ENCODE measurements at places on chromosomes 7 and 10.

- DNase-seq: no peak
These were observed 25.8 kb downstream of the TWIST1 start for GRCh38 chr7:19091550-19092200.

DNA sequence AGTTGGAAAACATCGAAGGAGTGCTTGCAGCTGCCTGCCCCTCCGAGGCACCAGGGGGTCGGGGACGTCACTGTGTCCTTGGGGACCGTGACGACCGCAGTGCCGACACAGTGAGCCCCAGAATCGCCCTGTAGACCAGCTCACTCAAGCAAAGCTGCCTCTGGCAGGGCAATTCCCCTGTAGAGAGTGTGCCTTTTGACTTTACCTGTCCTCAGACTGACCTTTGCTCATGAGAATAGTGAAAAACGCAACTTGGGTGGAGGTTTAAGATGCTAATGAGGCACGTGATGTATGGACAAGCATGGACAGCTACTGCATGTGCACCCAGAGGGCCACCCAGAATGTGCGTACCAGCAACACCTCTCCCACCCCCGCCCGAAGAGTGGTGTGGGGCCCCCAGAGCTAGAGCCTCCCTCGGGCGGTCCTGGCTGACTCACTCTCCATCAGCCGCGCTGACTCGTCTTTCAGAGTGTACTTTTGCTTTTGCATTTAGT lies 271.9 kb downstream of the ADARB2 start:
- DNase-seq: no peak

GRCh38 chr7:131032786-131033185 lies 294.9 kb upstream of the MKLN1 start:
- no peak for DNase-seq

DNA sequence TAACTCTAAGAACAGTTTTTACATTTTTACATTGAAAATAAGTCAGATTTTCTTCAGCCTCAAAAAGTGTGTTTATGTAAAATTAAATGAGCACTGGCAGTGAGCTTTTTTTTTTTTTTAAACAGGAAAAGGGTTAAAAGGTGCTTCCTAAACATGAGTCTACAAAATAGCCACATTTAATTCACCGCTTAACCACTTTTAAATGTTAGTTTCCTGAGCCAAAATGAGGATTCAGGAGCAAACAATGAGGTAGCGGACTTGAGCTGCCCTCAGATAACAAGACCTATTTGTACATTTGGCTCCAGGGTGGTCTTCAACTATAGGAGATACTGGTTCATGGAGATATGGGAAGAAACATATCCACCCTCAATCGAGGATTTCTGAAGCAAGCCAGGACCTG lies 22.8 kb downstream of the AKR1C3 start:
- no peak for DNase-seq

DNA sequence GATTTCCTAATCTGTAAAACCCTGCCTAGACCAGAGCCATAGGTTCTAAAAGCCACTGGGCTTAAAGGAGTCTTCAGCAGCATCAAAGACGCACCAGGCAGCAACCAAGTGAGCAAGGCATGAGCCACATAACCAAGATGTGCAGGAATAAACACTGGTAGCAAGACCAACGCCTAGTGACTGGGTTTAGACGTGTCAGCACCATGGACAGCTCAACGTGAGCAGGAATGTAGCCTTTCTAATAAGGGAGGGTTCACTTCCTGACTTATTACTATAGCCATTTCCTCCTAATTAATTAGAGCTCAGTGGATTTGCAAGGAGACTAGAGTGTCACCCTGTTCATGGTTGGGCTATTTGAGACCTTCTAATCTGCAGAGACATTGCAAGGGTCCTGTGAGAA lies 223.7 kb downstream of the LHFPL3 start:
- DNase-seq: no peak

DNA sequence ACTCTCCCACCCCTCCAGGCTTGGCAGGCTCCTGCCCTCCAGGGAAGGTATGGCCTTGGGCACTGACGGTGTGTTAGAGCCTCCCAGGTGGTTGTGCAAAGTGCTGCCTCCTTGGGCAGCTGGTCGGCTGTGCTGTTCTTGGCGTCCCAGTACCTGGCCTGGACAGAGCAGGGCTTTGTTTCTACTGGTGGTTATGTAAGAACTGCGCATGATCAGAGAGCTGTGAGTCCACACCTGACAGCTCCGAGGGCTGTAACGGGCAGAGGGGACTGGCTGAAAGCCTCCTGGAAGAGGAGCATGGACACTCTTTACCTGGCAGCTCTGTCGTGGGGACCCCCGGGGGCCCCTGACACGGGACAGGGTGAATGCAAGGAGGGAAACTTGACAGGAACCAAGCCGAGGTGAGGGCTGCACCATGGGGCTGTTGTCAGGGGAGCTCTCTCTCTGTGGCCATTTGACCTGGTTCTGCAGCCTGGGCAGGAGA lies 3.1 kb upstream of the SFRP5 start:
- no peak for DNase-seq

DNA sequence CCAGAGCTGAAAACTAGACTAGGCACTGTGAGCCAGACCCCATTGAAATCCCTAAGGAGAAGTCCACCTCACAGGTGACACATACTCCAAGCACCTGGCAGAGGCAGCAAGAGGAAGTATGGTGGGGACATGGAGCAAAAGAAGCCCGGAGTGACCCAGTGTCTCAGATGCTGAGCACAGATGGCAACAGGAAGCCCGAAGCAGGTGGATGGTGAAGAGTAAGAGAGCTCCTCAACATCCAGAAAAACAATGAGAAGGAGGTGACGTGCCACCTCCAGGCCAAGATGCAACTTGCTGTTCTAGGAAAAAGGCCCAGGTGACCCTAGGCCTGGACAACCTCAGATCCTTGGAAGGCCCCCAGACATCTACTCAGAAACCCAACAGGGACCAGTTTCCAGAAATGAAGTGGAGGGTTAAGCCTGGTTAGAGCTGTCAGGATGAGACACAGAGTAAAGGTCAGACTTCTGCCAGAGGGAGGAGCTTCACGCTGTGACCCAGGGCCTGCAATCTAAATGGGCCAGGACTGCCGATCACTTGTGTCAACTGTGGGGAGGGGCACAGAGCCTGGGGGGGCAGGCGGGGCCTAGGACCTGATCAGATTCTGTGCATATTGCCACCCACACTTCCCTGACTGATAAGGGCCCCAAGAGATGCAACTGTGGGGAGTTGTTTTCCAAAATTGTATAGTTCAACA lies 2.4 kb upstream of the COBL start:
- DNase-seq: no peak

DNA sequence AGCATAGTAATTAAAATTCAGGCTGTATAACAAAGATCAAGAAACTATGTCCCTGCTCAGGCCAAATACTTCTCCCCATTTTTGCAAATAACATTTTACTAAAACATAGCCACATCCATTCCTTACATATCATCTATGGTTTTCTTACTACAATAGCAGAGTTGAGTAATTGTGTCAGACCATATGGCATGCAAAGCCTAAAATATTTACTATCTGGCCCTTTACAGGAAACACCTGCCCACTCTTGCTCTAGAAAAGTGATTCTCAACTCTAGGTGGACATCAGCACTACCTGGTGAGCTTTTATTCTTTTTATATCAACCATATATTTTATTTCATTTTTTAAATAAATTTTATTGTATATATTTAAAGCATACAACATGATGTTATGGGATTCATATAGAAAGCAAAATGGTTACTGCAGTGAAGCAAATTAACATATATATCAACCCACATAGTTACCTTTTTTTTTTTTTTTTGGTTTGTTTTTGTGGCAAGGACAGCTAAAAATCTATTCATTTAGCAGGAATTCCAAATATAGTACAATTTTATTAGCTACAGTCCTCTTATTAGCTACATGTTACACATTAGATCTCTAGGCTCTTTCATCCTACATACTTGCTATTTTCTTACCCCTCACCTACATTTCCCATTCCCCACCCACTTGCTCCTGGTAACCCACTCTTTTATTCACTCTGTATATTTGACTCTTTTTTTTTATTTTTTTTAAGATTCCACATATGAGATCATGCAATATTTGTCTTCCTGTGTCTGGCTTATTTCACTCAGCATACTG lies 19.6 kb downstream of the ABI1 start:
- DNase-seq: no peak

DNA sequence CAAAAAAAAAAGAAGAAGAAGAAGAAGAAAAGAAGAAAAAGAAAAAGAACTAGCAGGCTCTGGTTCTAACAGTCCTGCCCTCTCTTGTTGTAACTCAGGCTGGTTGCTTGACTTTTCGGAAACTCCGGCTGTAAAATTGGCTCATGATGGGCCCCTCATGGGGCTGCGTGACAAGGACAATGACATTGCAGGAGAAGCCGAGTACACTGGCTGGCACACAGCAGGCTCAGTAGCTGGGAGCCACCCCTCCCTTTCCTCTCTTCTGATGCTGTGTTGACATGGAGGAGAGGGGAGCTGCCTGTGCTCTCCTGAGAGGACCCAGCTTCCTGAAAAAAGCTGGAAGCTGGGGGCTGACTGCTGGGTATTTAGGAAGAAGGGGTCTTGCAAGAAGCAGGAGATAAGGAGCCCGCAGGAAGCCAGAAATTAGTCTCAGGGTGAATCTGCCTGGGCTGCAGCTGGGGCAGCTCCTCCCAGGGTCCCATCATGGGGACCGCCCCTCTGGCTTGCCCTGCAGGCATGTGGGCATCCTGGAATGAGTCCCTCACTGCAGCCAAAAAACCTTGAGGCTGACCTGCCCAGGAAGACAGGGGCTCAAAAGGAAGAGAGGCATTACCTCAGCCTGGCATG lies 14.6 kb upstream of the GPR26 start:
- DNase-seq: no peak

Data from activated naive CD4-positive, alpha-beta T cell (primary cell).